ENCODE measurements at places on chromosomes 12 and 14.

GRCh38 chr12:106427917-106428316, 70.4 kb downstream of the POLR3B start:
- no peak for DNase-seq

GRCh38 chr14:84420221-84420620, 1109.7 kb upstream of the FLRT2 start:
- DNase-seq: no peak

GRCh38 chr12:71183846-71184245, 26.0 kb upstream of the TSPAN8 start:
- no peak for DNase-seq

GRCh38 chr12:108964371-108965352, 56.2 kb downstream of the SVOP start:
- DNase-seq: no peak

DNA sequence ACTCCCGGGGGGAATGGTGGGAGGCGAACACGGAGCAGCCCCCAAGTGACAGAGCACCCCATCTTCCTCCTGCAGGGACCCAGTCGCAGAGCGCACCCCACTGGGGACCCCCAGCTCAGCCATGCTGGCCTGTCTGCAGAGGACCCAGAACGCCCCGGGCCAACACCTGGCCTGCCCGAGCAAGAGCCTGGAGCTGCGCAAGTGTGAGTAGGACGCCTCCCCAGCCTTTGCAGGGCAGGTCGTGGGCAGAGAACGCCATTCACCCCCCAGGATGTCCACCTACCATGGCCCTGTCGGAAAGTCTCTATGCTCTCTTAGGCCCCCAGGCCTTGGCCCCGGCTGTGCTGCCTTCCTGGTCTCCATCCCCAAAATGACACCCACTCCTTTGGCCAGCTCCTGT, 30.4 kb downstream of the FAM222A start:
- DNase-seq: no peak

GRCh38 chr14:63730659-63731058, 2.8 kb upstream of the SGPP1 start:
- DNase-seq: no peak

DNA sequence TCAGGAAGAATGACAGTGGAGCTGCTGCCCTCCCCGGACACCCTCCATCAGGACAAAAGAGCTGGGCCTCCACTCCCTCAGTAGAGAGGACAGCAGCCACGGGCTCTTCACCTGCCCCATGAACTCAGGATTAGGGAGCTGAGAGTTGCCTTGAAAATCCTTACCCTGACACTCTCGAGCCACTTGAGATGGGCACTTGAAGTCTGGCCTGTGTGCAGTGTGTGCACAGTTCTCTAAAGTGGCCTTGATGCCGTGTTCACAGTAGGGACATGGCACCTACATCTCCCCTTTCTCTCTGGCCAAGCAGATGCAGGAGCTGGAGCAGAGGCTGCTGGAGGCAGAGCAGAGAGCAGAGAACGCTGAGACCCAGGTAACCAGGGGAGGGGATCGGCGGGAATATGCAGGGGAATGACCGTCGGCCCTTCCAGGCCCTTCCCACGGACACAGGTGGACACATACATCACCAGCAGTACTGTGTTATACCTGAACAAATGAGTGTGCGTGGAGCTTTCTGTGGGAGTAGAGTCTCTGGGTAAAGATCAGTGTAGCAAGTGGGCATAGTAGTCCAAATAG, 22.5 kb downstream of the PLEKHH1 start:
- DNase-seq: no peak

- no peak for DNase-seq
Observed at GRCh38 chr14:48963231-48963790, 622.9 kb downstream of the RPS29 start.

DNA sequence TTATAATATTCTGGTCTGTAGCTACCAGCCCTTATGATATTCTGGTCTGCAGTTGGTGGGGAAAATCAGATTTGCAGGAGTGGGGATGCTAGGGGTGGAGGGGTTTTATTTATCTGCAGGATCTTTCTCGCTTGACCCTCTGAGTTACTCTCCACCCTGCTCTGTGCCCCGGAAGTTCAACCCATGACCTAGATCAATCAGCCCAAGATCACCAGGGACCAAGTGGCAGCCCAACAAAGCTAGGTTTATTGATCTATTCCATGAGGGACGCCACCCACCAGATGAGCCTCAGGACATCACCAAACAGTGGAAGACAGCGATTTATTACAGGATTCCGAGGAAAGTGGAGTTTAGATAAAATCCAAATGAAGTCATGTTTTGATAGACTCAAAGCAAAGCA, 25.8 kb upstream of the C12orf76 start:
- no peak for DNase-seq

DNA sequence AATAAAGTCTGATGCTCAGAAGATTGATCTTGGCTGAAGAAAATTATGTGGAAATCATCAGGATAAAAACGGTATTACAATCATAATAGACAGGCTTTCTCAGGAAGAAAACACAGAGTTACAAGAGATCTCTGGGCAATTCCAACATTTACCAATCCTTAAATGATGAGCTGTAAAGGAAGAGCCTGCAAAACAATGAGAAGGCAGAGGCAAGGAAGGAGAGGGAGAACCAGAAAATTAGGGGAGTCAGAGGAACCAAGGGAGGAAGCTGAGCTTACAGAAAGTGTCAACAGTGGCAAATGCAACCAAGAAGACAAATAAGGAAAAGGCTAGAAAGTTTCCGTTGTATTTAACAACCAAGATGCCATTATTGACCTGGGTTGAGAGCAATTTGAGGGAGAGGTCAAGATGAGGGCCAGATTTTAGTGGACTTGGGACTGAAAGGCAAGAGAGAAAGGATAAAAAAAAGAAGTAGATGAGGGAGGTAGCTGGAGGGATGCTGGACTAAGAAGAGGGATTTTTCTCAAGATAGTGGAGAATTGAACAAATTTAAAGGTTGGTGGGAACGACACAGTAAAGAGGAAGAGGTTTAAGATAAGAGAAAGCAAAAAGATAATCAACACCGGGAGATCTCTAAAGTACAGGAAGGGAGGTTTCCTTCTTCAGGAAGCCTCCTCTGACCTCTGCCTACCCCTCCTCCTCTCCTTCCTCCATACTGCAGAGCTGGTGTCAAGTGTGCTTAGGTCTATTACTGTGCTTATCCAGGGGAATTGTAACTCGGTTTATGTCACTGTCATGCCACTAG, 116.9 kb downstream of the DUSP6 start:
- no peak for DNase-seq

- no peak for DNase-seq
Observed at GRCh38 chr14:49584058-49584457, 2.1 kb downstream of the RPS29 start.
